Central memory CD4-positive, alpha-beta T cell (primary cell): ENCODE measurements at places on chromosomes 6 and 20.

- DNase-seq = no peak
Observed at GRCh38 chr6:13339863-13340630, 11.7 kb upstream of the TBC1D7 start.

GRCh38 chr6:1509241-1509640, 100.5 kb upstream of the FOXC1 start:
- DNase-seq = no peak

DNA sequence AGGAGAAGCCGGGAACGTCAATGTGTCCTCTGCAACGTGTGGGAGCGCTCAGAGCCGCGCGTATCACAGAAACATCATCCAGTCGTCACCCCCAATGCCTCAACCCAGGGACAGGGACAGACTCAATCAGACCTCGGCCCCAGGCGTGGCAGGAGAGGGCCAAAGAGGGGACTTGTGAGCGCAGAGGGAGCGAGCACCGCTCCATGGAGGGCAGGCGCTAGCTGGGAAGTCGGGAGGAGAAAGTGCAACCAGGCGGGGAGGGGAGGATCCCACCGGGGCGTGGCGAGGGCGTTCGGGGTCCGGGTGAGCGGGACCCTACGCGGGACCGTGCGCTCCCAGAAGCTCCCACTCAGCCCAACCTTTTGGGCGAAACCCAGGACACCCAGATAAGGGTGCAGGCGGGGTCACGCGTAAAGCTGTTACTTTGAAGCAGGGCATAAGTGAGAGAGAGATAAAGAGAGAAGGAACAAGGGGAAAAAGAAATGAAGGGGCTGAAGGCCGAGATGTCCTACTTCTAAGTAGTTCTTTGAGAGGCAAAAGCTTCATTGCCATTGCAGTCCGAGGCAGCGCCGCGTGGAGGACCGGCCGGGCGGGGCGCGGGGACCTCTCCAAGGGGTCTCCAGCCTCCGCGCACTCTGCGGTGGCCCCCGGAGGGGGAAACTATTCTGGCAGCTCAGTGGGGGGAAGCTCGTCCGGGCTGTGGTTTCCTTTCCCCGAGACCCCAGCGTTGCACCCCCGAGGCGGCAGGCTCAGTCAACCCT, 862 bp upstream of the SOBP start:
- no peak for DNase-seq

DNA sequence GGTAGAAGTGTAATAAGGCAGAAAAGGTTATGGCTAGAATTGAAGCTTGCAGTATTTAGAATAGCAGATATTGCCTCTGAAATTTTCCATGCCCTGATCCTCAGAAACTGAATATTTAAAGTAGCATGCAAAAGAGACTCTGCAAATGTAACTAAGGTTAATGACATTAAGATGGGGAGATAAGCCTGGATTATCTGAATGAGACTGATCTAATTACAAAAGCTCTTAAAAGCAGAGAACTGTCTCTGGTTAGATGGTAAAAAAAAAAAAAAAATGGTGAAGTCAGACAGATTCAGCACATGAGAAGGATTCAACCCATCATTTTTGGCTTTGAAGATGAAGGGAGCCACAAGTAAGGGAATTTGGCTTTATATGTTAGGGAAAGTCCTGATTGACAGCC, 503.7 kb upstream of the IRAK1BP1 start:
- no peak for DNase-seq

DNA sequence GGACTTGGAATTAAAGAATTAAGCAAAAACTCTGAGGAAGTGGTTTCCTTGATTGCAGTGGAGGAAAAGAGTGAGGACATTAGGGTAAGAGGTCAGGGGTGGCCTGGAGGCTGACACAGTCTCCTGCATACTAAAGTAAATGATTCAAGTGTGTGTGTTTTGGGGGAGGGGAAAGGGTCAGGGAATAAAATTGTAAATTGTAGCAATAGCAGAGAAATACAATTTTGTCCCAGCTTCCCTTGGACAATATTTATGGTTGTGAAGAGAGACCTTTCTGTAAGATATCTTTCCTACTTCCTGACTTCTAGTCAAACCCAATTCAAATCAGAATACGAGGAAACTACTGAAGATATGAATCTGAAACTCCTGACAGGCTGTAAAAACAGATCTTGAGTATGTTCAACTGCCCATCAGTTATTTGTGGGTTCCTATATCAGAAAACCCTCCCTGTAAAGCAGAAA, 143.4 kb upstream of the HMGN3 start:
- DNase-seq = no peak

DNA sequence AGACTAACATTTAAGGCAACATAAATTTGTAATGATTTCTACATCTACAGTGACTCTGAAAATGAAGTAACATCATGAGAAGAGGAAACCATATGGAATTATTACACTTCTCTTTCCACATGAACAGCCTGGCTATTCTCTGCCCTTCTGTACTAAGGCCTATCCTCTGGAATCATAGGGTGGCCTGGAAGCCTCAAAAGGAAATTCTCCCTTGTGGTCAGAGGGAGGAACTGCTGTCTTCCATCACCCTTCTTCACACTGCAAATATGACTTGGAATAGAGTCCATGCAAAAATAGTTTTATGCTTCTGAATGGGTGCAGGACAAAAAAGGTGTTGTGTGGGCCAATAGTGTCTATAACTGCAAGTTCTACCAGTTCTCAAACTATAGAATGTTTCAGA, 44.6 kb upstream of the SH3BGRL2 start:
- DNase-seq = no peak

DNA sequence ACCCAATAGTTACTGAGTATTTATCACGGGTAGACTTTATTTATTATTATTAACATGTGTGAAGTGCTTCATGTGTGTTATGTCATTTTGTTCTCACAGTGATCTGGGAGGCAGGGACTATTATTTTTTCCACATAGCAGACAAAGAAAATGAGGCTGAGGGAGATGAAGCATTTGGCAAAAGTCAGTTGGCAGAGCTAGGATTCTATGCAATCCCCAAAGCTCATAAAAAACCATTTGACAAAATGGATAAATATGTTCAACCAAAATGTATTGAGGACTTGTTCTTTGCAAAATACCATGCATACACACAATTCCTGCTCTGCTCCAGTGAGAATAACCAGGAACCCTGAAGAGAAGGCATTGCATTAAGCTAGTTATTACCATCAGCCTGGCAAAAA, 184.4 kb downstream of the HS3ST5 start:
- no peak for DNase-seq

GRCh38 chr6:112149719-112150263, 62.4 kb downstream of the FAM229B start:
- no peak for DNase-seq

- no peak for DNase-seq
Observed at GRCh38 chr6:92723390-92723931, 695.9 kb downstream of the EPHA7 start.

DNA sequence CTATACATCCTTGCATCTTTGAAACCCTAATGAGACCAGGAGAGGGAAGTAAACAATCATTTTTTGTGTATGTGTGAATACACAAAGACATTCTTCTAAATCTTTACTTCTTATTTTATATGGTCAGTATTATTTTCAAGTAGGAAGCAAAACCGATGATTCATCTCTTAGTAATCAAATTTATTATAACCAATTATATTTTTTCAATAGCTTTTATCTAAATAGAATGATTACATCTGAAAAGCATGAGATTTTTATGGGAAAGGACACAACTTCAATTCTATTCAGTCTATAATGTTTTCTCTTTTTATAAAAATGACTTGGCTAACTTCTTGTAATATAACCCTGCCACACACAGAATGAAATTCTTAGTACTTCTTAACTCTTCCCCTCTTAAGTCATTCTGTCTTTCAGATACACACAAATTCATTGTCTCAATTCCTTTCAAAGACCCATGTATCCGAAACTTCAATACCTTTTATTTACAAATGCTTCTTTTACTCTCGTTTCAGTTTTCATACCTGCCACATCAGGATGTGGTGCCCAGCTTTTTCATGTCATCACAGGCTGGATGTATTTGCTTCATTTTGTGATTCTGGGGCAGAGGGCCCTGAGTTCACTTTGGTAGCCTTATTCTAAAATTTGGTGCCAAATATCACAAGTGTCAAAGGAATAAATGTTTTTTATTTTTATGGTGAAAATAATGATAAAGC, 227.0 kb downstream of the PHF3 start:
- DNase-seq = no peak

GRCh38 chr6:119879731-119880130, 530.2 kb upstream of the MAN1A1 start:
- no peak for DNase-seq

DNA sequence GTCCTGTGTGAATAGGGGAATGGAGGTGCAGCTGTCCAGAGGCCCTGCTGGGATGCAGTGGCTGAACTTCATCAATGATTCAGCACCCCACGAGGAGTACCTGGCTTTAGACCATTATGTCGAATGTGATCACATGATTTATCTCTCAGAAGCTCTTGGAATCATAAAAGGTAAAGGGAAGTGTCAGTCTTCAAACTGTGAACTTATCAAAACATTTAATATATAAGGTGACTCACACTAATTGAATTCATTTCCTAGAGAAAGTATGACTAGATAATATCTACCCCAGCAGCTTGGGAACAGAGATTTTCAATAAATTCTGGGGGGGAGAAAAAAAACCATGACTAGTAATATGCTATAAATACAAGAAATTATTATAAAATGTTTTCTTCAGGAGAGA, 29.5 kb downstream of the ALDH8A1 start:
- DNase-seq = no peak

DNA sequence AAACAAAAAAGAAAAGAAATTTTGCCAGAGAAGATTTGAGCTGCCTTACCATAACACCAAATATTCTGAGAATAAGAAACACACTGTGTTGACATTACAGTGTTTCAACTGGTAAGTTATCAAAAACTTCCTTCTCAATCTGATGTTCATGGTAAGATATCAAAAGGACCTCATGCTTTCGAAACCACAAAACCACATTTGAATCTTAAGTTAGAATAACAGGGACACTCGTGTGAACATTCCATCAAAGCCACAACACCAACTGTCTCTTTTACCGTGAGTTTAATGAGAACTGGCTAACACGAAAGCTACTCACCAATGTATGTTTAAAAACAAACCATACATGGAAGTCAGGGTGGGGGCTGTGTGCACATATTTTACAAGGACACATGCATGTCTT, 73.0 kb upstream of the OPRM1 start:
- DNase-seq = no peak

- DNase-seq = no peak
Observed at GRCh38 chr6:148407372-148407771, 64.7 kb downstream of the SASH1 start.

- DNase-seq = no peak
Observed at GRCh38 chr6:139153855-139154254, 19.0 kb downstream of the HECA start.

- no peak for DNase-seq
Observed at GRCh38 chr20:3735768-3736167, 3.3 kb downstream of the HSPA12B start.

GRCh38 chr20:51142448-51142847, 119.5 kb upstream of the KCNG1 start:
- no peak for DNase-seq

GRCh38 chr6:11683871-11684270, 94.7 kb downstream of the ADTRP start:
- DNase-seq = no peak

DNA sequence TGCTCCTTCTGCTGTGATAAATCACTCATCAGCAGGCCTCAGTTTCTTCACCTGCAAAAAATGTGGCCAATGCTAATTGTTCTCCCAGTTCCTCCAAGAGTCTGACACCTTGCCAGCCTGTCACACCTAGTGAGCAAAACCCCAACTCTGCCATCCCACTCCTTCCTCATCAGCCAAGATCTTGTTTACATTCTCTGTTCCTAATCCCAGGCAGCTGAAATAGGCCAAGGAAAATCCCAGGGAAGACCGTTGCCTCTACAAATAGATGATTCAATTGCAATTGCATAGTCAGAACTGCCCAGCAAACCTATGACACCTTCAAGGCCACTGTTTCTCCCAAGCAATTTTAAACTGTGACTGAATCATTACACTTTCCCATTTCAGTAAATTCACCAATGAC, 78.7 kb downstream of the GMDS start:
- no peak for DNase-seq

DNA sequence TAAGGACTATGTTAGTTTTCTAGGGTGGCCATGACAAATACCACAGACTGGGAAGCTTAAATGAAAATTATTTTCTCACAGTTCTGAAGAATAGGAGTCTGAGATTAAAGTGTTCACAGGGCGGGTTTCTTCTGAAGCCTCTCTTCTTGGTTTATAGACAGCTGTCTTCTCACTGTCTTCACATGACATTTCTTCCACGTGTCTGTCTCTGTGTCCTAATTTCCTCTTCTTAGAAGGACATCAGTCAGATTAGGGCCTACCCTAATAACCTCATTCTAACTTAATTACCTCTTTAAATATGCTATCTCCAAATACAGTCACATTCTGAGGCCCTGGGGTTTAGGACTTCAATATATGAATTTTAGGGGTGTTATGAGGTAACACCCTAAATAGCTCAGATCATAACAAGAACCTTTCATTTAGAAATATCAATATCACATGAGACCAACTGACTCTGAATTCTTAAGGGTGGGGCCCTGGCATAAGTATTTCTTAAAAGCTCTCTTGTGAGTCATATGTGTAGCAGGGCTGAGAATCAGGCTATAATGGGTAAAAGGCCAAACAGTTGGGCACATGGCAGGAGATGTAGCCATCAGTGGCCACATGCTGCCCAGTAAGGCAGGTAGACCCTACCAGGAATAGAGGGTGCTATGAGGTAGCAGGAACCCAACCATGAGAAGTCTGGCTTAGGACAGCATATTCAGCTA, 62.0 kb upstream of the TENT5A start:
- no peak for DNase-seq

DNA sequence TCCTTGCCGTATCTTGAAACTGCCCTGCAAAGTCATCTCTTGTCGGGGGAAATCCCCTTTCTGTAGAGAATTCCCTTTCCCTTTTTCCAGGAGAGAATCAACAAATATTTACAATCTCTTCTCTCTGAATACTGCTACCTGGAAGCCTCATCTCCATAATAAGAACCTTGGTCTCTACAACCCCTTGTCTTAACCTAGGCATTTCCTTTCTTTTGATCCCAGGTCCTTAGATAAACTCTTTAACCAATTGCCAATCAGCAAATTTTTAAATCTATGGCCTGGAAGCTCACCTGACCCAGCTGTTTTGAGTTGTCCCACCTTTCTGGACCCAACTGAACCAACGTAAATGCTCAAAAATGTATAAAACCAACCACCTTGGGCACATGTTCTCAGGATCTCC, 30.6 kb upstream of the SEC63 start:
- DNase-seq = no peak

GRCh38 chr6:21496706-21497105, 96.8 kb upstream of the SOX4 start:
- DNase-seq = no peak

DNA sequence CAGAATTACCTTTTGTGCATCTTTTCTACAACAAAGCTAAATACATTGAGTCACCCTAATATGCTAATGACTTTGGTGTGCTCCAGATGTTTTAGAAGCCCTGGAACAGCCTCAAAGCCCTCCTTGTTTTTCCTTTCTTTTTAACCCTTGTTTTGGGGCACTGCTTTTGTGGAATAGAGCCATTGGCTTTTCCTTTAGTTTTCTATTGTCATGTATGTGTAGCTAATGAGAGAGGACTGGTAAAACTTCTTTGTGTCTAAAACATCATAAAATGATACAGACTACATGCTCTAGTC, 158.8 kb downstream of the JARID2 start:
- DNase-seq = no peak

GRCh38 chr20:32775336-32775991, 13.3 kb downstream of the DNMT3B start:
- no peak for DNase-seq
